ENCODE measurements at places on chromosomes 16 and 17.

- no peak for DNase-seq
Observed at GRCh38 chr17:39761861-39762496, 24.2 kb downstream of the GRB7 start.

- no peak for DNase-seq
Observed at GRCh38 chr17:10673312-10673711, 16.2 kb upstream of the MYH3 start.

DNA sequence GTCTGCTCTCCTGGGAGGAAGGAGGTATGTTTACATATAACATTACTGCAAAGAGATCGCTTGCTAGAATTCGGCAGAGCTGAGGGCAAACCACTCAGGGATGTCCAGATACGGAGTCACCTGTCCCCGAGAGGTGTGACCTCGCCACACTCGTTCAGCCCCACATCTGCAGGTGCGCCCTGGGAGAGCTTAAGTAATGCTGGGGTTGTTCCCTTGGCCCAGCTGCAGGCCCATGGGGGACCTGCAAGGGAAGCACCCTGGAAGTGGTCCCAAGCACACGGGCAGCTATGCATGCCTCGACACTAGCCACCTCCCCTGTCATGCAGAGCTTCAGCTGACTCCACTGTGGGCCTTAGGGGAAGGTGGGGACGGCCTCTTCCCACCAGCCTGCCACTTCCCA, 22.2 kb downstream of the USP22 start:
- DNase-seq, result no peak

DNA sequence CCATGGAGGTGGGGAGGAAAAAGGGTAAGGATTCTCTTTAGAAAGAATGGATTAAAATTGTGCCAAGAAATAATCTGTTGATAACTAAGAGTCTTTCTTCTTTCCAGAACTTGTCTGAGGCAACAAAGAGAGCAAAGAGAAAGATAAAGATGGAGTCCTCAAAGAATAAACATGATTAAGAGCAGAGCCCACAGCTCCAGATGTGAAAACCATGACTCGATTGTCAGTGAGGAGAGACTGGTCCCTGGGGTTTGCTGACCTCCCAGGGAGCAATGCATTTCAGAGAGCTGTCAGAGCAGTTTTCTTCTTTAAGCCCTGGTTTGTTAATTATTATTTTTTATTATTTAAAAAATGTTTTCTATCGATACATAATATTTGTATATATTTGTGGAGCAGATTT, 74.6 kb downstream of the TMEM100 start:
- DNase-seq, result no peak

- no peak for DNase-seq
Observed at GRCh38 chr16:53518550-53519416, 15.8 kb upstream of the AKTIP start.

DNA sequence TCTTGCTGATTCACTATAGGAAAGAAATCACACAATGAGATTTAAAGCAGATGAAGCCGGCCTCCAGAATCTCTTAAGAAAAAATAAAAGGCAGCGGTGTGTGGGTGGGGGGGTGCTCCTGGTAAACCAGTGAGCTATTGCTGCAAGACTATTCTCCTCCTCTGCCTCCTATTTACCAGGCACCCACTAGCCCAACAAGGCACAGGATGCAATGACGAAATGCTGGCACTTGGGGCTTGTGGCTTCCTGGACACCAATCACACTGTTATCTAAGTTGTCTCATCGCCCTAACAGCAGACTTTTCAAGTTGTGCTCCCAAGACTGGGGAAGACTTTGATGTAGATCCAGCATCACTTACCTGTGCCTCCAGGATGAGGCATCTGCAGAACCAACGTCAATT, 50.2 kb upstream of the NDRG4 start:
- DNase-seq, result no peak

DNA sequence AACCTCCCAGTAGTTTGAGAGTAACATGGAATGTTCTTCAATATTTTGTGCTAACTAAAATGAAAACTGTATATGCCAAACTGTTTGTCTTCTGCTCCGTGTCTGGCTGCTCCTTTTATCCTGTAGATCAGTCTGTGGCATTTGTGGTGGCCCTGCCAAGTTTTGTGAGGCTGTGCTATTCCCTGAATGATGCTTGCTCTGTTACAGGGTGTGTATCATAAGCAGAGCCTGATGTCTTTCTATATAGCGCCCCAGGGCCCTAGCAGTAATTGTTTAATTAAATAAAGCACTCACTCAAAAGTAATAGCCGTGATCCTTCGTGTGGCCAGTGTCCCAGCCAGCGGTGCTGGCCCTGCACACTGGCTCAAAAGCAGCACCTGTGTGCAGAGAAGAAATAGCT, 27.8 kb upstream of the NAT9 start:
- no peak for DNase-seq

Measured in posterior cingulate gyrus (tissue), 11 donors.